ENCODE measurements at places on chromosomes 11 and 22. TPM values are rescaled to one million over a fixed set of nuclear protein-coding genes. Genes with fewer than 3 reads are reported as not detected.

The OTOG gene
- total RNA-seq = not detected

The CREB3L1 gene
- 3.0 TPM for total RNA-seq

GRCh38 chr22:36182857-36183256 is 18.8 kb downstream of the APOL4 start:
- no peak for DNase-seq

DNA sequence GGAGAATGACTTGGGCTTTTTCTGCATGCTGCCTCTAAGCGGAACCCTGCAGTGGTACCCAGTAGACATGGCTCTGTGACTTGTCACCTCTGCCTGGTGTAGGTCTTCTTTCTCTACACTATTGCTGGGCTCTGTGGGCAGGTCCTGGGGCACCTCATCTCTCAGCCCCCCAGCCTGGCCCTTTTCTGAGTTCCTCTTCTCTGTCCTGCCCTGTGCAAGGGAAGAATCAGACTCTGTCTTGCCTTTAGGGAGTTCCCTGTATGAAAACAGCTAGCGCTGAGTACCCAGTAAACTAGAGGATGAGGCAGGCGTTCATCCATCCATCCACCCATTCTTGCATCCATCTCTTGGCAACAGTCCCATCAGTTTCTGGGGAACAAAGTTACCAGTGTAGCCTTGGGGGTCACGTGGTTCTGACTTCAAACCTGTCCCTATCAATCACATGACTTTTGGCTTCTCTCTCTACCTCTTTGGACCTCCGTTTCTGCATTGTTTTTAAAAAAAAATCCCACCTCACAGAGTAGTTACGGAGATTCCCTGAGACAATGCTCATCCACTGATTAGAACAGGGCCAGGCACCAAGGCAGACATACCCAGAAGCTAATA is 86.4 kb upstream of the WNT11 start:
- DNase-seq = no peak

- DNase-seq = no peak
Observed at GRCh38 chr11:19910931-19911330, 198.3 kb downstream of the NAV2 start.

DNA sequence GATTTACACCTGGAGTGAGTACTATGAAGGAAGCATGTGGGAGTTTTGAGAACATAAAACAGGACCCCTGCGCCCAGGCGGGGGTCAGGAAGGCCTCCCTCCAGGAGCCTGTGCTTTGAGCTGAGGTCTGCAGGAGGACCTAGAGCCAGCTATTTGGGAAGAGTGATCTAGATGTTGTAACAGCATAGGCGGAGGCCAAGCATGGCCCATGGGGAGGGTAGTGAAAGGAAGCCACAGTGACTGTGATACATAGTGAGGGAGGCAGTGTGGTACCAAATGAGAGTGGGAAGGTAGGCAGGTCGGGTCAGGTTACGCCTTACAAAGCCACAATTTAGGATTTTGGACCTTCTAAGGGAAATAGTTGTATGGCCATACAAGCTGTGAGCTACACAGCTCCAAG is 147.5 kb downstream of the PARVA start:
- no peak for DNase-seq

GRCh38 chr22:37972527-37972926 is 11.8 kb downstream of the SOX10 start:
- DNase-seq = no peak

- no peak for DNase-seq
Observed at GRCh38 chr11:127888386-127888785, 699.0 kb downstream of the ETS1 start.

Measured in thoracic aorta (tissue), 2 donors.